Activated T-helper 1 cell treated with anti-CD3 and anti-CD28 coated beads, Interleukin-2, amount 50 U/mL, for 16 hours (primary cell): ENCODE measurements at places on chromosomes 7 and 10.

- DNase-seq, result no peak
Observed at GRCh38 chr7:105951597-105951996, 11.5 kb upstream of the CDHR3 start.

GRCh38 chr7:41869091-41869490 is 166.2 kb upstream of the INHBA start:
- DNase-seq, result no peak

GRCh38 chr7:130752424-130752823 is 18.4 kb upstream of the KLF14 start:
- no peak for DNase-seq

DNA sequence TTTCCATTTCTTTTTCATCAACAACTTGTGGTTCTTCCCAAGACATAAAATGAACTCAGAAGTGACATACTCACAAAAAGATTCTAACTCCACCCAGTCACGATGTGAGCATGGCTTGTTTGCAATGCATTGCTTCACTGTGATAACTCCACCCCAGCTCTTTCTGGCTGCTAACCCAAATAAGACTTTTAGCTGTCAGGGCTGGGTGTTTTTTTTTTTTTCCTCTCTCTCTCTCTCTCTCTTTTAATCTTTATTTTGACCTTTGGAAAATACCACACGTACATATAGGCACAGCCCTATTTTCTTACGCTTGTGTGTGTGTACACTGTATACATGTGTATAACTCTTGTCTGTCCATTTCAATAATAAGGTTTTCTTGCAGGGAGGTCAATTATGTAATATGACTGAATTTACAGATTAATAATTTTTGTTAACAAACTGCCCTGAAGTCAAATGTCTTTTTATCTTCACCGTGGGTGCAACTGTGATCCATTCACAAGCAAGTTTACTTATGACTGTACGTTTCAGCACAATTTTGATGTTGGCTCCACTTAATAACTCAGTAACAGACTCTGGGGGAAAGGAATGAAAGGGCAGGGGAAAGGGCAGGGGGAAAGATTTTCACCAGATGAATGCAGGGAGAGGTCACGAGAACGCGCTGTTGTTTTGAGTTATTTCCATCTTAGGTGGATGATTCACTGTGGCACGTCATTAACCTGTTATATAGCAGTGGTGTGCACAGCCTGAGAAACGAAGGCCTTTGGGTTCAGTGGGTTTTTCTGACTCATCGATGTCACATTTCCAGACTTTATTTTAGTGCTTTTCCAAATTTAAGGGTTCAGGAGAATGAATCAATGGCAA is 49.1 kb downstream of the APBB1IP start:
- DNase-seq, result peak; percentile 19

GRCh38 chr10:75426880-75427279 is 4.5 kb upstream of the LRMDA start:
- no peak for DNase-seq

DNA sequence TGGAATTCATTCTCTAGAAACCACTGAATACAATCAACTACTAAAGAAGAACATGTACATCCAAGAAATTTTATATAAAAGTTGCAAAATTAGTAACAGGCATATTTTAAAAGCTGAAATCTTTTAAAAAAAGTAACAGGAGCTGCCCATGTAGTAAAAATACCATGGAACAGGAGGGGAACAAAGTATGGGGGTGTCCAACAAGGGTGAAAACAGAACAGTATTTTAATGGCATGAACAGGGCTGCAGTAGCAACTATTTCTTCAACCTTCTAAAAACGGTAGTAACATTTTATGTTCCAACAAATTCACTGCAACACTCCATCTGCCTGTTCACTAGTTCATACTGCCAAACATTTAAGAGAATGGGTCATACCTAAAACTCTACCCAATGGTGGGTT is 77.0 kb downstream of the ABLIM1 start:
- DNase-seq, result no peak
